ENCODE measurements at places on chromosomes 1 and 21.

- no peak for DNase-seq
These were observed 8.8 kb downstream of the GIPC2 start for GRCh38 chr1:78054559-78054958.

GRCh38 chr1:192920412-192920811 lies 111.6 kb downstream of the RGS2 start:
- DNase-seq: no peak

DNA sequence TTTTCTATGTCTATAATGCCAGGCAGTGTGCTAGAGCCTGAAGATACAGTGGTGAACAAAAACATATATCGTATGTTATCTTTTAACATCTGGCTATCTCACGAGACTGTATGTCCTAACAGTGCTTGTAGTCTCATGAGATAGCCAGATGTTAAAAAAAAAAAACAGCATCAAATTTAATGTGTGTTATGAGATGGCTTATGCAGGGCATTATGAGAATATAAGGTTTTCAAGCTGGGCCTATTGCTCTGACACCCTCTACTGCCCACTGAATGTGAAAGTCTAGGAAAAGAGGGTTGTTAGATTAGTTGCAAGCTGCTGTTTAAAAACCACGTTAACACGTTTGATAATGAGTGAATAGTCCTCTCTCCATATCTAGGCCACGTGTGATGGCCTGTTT lies 109.8 kb downstream of the CACHD1 start:
- DNase-seq: no peak

GRCh38 chr1:156081917-156082308 lies 352 bp downstream of the MEX3A start:
- DNase-seq: no peak

Data from WTC11 (cell line).